ENCODE measurements at places on chromosomes 16 and 17.

GRCh38 chr16:84503751-84504395 is 586 bp downstream of the MEAK7 start:
- no peak for DNase-seq

DNA sequence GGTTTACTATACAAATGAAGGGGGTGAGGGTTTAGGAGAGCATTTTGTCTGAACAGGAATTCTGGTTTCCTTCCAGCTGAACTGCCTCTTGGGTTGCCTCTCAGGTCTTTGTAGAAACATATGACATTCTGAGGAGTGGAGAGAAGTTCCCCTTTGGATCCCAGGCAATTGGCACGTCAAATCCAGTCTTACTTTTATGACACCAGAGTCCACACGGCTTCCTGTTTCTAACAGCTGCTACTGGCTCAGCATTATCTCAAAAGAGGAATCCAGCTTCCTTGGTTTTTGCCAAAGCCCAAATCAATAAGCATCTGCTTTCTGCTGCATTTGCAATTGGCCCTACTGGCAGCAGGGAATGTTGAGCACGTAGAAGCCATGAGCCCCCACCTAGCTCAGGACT is 97.6 kb upstream of the FAM20A start:
- no peak for DNase-seq

- DNase-seq: no peak
These were observed 93.3 kb downstream of the ASIC2 start for GRCh38 chr17:33199571-33200510.

DNA sequence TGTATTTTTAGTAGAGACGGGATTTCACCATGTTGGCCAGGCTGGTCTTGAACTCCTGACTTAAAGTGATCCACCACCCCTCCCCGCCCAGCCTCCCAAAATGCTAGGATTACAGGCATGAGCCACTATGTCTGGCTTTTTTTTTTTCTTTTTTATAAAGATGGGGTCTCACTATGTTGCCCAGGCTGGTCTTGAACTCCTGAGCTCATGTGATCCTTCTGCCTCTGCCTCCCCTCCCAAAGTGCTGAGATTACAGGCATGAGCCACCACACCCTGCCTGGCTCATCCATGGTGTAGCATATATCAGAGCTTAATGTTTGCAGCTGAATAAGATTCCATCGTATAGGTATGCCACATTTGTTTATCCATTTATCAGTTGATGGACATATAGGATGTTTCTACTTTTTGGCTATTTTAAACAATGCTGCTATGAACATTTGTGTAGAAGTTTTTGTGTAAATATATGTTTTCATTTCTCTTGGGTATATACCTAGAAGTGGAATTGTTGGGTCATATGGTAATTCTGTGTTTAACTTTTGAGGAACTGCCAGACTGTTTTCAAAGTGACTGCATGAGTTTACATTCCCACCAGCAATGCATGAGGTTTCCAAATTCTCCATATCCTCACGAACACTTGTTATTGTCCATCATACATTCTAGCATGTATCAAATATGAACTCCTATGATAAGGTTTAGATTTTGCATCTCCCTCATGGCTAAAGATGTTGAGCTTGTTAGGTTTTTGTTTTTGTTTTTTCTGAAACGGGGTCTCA is 55.7 kb upstream of the HAS3 start:
- DNase-seq: no peak

- no peak for DNase-seq
These were observed 6.8 kb downstream of the FBXO47 start for GRCh38 chr17:38960402-38960801.

DNA sequence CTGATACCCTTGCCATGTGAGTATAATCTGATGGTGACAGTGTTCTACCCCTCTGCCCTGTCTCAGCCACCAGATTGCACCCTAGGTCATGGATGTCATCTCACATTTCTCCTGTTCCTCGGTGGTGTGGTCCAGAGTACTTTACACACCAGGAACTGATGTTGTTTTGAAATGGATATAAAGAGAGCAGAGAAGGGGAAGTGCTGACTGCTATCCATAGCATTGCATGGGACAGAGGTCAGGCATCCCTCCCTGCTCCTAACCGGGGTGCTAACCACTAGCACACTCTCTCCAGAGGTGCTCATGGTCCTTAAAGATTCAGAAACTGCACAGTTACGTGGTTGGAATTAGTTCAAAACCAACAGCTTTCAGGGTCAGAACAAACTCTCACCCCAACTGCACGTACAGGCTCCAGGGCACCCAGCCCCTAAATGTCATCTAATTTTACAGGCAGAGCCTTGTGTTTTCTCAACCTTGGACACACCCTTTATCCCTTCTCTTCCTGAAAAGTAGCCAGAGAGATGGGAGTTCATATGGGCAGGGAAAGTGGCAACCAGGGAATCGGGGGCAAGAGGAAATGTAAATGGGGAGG is 16.3 kb downstream of the TTLL6 start:
- no peak for DNase-seq

- no peak for DNase-seq
These were observed 28.6 kb downstream of the PMP22 start for GRCh38 chr17:15236281-15237105.

DNA sequence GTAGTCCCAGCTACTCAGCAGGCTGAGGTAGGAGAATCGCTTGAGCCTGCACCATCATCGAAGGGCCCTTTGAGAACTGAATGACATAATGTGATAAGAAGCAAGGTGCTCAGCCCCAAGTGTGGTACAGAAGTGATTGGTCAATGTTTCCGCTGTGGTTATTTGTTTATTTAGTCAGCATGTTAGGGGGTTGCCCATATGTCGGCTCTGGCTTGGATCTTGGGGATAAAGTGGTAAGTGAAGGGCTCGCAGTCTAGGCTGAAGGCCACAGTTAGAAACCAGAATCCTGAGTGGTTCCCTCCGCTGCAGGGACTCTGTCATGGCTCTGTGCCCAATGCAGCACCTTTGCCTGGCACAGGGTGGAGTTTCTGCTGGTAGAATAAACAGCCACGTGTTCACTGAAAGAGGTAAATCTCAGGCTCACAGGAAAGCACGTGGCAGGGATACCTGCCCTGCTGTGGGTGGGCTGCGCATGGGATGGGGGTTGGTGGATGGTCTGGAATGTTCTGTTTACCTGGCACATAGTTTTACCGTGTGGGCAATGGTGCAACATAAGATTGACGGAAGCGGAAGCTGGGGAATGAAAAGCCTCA is 35.4 kb downstream of the SYT17 start:
- DNase-seq: no peak

DNA sequence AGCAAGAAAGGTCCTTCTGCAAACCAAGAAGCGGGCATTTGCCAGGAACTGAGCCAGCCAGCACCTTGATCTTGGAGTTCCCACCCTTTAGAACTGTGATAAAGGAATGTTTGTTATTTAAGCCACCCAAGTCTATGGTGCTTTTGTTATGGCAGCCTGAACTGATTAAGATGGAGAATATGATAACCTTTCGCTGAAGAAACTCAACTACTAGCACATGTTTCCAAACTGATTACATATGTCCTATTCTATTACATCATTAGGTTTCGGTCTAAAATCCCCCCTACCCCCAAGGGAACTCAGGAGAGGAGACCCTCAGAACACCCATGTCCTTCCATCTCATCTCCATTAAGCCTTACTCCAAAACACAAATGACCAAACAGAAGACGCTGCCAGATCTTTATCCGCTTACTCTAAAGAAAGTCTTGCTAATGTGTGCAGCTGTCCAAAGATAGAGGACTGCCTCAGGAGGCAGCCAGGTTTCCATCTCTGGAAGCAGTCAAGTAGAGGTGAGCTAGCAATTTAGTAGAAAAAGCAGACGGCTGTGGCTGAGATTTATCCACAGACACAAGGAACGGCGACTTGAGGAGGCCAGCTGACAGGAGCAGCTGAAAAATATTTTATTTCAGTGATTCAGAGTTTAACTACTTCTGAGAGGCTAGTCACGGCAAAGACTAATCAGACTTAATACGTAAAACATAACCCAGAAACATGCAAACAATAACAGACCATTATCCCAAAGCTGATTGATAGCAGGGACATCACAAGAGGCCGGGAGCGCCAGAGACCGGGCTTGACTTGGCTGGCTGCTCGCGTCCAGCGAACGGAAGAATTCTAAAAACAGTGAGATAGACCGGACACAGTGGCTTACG is 611.4 kb upstream of the CDH5 start:
- DNase-seq: no peak
